T-helper 1 cell (primary cell): ENCODE measurements at places on chromosomes 13 and 19.

DNA sequence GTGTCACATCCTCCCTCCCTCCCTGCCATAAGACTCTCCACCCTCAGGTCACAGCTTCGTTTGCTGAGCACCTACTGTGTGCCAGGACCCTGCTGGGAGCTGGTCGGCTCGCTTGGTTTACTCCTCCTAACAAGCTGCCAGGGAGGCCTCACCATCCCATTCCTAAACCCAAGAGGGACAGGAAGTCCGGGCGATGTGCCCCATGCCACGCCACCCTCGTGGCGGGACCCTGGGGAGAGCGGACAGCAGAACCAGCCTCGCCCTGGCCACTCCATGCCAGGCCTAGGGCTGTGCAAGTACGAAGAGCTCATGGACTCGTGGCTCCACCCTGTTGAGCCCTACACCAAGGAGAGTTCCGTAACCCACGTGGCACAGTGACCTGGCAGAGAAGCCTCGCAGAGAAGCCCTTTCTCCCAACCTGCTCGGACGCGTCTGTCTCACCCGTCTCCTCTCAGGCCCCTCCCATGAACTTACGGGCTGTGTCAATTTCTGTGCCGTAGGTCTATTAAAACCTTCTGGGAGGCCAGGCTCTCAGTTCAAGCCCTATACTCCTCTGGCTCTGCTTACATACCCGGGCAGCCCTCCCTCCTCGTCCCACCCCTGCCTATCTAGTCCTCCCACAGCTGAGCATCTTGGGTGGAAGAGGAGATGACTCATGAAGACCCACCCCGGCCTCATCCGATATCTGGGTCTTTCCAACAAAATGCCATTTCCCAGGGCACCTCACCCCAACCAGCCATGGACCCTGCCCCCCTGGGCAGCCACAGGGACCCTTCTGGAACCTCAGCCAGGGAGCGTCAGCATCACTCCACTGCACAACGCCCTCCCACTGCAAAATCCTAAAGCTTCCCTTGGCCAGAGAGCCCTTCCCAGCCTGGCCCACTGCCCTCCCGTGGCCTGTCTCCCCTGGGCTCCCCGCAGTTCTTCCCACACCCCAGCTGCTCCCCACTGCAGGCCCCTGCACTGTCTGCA is 2.6 kb downstream of the UBXN6 start:
- DNase-seq, result no peak

DNA sequence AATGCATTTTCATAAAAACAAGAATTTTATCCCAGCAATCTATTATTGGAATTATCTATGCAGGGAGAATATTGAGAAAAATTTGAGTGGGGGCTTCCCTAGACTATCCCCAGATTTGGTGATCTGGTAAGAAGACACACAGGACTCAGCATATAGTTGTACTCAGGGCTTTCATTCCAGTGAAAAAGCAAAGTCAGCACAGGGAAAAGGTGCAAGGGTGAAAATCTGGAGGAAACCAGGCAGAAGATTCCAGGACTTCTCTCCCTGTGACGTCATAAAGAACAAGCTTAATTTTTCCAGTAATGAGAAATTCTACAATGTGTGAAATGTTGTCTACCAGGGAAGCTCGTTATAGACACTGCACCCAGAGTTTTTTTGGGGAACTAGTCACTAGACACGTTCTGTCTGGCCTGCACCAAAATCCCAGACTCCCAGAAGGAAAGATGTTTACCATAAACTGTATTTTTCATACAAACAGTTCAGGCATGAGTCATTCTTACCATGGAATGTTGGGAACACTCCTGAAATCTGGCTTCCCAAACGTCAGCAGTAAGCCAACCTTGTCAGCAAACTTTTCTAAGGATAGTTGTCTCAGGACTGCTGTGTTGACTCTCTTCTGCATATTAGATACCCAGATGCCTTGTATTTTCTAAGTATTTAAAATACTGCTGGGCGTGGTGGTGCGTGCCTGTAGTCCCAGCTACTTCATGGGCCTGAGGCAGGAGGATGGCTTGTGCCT is 107.4 kb downstream of the DNAJC3 start:
- no peak for DNase-seq

DNA sequence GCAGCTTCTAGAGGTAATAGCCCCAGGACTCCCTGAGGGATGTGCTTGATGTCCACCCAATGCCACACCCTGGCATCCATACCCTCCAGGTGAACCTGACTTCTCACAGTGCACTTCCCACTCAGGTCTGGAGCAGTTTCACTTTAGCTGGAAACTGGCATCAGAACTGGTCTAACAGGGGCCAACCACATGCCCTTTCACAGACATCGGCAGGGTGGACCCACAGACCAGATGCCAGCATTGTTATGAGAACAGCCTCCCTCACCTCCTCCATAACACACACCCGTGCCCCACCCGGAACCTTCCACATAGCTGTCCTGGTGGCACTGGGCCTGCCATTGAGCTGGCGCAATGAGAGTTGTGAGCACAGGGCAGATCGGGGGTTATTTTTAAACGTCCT is 77.4 kb upstream of the GPR12 start:
- DNase-seq, result no peak

DNA sequence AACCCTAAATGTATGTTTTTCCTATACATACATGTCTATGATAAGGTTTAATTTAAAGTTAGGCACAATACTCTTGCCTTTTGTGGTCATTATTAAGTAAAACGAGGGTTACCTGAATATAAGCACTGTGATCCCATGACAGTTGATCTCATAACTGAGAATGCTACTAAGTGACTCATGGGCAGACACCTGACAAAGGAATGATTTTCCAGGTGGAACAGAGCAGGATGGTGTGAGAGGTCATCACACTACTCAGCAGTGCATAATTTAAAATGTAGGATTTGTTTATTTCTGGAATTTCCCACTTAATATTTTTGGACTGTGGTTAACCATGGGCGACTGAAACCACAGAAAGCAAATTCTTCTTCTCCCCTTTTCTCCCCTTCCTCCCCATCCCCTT is 178.9 kb downstream of the UGGT2 start:
- no peak for DNase-seq

DNA sequence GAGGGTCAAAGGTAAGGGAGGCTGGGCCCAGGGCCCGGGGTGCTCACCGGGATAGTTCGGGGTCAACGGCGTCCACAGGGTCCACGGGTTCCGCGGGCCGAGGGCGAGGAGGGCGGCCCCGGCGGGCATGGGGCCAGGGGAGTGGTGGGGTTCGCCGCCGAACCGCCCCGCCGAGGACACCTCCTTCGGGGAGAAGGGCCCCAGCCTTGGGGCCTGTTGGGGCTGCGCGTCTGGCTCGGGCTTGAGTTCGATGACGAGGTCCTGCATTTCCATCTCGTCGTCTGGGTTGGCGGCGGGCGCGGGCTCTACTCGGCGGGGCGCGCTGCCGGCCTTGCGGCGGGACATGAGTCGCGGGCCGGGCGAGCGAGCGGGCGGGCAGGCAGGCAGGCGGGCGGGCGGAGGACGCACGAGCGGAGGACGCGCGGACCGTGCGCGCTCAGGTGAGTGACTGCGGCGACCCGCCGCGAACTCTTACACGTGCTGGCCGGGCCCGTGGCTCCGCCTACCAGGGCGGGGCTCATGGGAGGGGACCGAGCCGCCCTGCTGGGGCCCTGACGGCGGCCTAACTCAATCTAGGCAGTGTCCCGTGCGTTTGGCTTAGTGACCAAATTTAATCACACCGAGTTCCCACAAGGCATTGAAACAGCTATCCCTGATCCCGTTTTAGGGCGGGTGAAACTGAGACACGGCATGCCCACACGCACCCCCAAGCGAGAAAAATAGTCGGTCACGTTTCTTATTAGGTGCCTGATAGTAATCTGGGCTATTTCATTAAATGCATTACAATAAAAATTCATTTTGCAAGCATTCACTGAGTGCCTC is at the start of gene ZNF296:
Gene ZNF296, minus strand, starts transcription at position 450 of the 822 bp plus-strand sequence. Its CDS starts 105 bp downstream, at position 345.
- DNase-seq, result peak; percentile 71

DNA sequence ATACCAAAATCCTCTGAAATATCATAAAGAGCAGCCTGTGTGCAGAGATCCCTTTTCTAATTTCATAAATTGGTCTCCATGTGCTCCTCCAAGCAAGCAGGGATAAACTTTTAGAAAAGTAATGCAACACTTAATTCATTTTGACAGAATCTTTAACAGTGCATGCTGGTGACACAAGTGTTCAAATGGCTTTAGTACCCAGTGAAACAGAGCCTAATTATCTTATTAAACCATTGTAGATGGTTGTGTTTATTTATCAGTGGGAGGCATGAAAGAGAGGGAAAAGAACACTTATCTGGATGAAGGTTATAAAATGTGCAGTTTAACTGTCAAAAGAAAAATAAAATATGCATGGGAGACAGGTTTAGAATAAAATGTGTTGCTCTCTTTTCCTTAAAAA is 945.0 kb upstream of the PCDH20 start:
- DNase-seq, result no peak

DNA sequence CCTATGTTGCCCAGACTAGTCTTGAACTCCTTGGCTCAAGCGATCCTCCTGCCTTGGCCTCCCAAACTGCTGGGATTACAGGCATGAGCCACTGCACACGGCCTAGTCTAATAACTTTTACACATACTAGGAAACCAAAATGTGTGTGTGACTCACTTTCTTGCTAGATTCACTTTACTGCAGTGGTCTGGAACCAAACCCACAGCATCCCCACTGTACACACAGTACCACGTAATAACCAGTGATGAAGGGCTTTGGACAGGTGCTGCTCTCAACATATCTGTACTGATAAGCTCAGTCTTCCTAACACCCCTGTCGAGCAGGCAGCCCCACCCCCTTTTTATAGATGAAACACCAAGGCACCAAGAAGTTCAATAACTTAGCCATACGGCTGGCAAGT is 5.1 kb downstream of the DNMT1 start:
- DNase-seq, result no peak

GRCh38 chr19:42158926-42159325 is 26.7 kb upstream of the POU2F2 start:
- no peak for DNase-seq

- no peak for DNase-seq
These were observed 14.6 kb downstream of the CBARP start for GRCh38 chr19:1223018-1223855.

- no peak for DNase-seq
These were observed 108.1 kb downstream of the PCDH17 start for GRCh38 chr13:57739543-57740190.

- no peak for DNase-seq
These were observed 2695.8 kb downstream of the PCDH9 start for GRCh38 chr13:64534302-64534701.

DNA sequence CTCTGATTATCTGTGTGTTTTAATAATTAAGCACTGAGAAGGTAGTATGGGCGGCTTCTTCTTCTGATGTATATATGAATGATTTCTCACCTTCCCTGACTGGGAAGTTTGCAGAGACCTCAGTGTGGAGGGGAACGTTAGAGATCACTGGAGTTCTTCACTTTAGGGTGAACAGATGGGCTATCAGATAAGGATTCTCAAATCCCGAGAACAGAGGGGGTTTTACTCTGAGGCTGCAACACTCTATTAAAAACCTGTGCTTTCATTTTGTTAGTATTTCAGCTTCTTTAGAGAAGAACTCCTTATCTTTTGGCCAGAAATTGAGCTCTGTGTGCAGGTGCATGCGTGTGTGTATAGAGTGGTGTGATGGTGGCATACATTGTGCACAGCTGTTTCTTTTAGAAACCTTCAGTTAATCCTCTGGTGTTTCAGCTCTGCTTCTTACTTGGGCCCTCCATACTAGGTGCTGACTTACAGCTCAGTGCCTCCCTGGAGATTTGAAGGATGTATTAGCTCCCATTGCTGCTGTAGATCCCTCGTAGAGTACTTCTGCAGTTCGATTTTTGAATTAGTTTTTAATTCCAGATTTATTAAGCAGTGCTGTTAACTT is 45.3 kb upstream of the PCDH9 start:
- no peak for DNase-seq

DNA sequence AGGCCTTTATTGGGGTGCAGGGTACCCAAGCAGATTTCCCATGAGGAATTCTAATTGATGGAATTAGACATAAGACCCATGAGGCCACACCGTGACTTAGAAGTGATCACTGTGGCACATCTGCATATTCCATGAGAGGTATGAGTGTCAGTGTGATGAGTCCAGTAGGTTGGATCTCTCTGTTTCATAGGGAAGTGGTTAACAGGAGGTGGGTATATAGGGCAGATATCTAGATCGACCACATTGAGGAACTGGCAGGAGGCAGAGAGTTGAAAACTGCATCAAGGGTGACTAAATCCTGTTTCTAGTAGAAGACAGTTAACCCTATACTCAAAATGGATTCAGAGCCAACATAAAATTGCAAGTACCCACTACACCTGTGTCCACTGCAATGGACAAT is 68.6 kb upstream of the MIR17HG start:
- DNase-seq, result no peak

DNA sequence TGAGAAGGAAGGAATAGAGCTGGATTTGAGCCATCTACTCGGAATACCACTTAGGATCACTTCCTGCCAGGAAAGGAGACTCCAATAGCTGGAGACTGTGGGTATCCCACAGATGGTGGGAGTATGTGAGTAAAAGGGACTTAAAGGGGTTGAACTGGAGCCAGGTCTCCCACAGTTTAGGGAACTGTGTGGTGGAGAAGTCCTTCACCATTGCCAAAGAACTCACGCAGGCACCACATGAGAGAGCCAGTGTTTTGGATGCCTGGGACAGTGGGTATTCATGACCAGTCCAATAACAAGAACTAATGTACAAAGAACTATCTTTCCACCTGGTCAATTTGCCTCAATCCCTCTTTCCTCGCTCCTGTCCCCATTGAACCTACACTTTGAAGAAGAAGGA is 24.4 kb upstream of the MYCBP2 start:
- DNase-seq, result no peak

- no peak for DNase-seq
These were observed 188.1 kb downstream of the RFC3 start for GRCh38 chr13:34006011-34006410.

DNA sequence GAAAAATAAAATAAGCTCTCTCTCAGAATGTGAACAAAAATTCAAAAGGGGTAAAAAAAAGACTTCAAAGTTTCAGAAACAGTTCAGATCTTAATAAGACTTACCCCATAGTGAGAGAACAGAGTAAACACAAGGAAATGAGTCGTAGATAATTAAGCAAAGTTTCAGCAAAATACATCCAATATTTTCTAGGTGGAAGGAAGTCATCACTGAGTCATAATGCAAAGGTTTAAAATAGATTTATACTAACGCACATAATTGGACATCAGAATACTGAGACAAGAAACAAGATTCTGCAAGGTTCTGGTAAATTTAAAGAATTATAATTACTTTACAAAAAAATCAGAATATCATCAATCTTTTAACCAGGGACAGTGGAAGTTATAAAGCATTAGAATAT is 1370.7 kb upstream of the ATXN8OS start:
- DNase-seq, result no peak

DNA sequence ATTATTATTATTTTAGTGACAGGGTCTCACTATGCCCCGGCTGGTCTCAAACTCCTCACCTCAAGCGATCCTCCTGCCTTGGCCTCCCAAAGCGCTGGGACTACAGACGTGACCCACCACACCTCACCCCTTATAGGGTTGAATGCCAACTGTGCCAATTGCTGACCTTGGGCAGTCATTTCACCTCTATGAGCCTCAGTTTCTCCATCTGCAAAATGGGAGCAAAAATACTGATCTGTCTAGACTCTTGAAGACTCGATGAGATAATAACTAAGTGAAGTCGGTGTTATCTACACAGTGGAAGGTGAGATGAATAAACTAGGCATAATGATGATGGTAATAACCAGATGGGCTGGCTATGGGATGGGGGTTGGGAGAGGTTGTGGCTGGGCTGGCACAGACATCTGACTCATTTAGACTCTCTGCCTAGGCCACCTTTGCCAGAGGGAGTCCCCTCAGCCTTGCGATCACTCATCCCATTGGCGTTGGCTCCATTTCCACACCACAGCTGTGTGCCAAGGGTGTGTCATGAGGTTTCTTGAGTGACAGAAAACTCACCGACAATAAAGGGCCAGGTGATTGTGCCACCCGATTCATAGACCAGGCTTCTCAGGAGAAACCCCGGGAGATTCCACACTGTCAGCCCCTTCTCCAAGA is at the start of gene CASP14:
Gene CASP14, plus strand, starts transcription at position 596 of the 657 bp plus-strand sequence. CDS start 2,772 bp downstream, outside the sequence.
- no peak for DNase-seq
